ENCODE measurements at places on chromosomes 11 and 22.

DNA sequence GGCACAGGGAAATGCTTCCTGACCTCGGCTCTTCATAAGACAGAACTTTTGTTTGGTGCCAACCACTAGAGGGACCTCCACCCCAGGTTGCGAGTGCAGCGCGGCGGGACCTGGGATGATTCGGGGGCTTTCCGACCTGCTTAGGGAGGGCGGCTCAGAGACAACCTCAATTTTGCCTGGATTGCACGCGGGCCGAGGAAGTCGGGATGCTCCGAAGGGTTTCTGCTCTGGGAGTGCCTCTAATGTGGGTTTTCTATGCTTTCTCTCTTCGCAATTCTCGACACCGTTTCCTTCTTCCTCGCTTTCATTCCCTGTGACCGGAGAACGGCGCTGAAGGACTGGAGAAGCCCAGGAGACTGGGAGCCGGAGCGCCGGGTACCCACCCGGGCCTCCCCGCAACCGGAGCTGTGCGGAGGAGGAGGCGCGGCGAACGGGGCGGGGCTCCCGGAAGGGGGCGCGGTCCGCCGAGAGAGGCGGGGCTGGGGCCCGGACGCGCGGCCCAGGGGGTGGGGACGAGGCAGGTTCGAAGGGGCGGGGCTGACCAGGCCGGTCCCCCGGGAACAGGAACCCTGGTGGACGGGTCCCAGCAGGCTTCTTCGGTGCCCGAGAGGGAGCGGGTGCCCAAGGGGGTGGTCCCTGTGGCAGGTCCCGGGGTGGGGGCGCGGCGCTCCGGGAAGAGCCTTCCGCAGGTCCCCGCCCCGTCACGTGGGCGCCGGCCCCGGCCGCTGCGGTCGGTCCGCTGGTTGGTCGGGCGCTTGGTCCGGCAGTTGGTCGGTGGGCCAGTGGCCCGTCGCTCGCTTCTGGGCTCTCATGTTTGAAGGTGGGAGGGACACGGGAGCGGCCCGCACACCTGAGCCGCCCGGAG is at the start of gene PPFIBP2:
Gene PPFIBP2 (plus strand): TSS at position 766 of the 865 bp plus-strand sequence. CDS start 35,477 bp downstream, outside the sequence.
- DNase-seq, result peak; percentile 9

- no peak for DNase-seq
Measured at GRCh38 chr11:99601179-99601578, 580.4 kb downstream of the CNTN5 start.

DNA sequence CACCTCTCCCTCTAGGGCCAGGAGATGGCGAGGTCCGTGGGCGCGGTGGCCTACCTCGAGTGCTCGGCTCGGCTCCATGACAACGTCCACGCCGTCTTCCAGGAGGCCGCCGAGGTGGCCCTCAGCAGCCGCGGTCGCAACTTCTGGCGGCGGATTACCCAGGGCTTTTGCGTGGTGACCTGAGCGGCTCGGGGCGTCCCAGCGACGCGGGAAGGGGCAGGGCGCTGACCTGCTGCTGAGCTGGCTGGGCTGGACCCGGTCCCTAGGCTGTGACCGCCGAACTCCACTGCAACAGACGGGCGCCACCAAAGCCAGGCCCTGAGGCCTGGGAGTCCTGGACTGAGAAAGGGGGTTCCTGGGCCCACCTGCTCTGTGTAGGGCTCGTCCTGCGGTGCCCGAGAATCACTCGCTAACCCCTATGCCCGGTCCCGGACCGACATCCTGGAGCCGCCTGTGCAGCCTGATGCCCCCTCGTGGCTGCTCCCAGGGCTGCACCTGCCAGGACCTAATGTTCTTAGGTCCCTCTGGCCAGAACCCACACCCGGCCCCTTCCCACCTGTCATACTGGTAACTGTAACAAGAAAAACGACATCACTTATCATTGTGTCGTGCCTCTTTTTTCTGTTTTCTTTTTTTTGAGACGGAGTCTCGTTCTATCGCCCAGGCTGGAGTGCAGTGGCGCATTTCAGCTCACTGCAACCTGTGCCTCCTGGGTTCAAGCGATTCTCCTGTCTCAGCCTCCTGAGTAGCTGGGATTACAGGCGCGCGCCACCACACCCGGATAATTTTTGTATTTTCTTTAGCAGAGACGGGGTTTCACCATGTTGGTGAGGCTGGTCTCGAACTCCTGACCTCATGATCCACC is 15.0 kb downstream of the RHOD start:
- DNase-seq, result peak; percentile 21

GRCh38 chr11:65625628-65626342 is 10.2 kb downstream of the PCNX3 start:
- DNase-seq, result peak; percentile 7

DNA sequence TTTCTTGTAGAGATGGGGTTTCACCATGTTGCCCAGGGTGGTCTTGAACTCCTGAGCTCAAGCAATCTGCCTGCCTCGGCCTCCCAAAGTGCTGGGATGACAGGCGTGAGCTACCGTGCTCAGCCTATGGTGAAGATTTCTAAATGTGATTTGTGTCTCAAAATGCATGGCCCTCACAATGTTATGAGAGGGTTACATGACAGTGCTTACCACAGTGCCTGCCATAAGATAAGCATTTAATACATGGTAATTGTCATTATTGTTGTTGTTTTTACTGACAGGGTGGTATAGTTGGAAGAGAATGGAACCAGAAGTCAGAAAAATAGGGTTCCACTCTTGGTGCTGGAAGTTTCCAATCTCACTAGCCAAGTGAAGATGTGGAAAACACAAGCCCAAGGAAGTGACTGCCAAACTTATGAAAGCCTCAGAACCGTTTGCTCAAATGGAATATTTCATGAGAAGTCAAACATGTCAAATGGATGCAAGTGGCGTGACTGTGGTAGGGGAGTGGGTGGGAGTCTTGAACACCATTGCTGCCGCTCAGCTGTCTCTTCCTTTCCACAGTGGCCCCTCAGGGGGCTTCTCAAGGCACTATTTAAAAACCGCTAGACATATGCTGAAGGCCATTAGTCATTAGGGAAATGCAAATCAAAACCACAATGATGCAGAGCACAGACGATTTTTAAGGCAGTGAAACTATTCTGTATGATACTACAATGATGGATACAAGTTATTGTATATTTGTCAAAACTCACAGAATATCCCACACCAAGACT is 29.1 kb upstream of the LMO2 start:
- no peak for DNase-seq

DNA sequence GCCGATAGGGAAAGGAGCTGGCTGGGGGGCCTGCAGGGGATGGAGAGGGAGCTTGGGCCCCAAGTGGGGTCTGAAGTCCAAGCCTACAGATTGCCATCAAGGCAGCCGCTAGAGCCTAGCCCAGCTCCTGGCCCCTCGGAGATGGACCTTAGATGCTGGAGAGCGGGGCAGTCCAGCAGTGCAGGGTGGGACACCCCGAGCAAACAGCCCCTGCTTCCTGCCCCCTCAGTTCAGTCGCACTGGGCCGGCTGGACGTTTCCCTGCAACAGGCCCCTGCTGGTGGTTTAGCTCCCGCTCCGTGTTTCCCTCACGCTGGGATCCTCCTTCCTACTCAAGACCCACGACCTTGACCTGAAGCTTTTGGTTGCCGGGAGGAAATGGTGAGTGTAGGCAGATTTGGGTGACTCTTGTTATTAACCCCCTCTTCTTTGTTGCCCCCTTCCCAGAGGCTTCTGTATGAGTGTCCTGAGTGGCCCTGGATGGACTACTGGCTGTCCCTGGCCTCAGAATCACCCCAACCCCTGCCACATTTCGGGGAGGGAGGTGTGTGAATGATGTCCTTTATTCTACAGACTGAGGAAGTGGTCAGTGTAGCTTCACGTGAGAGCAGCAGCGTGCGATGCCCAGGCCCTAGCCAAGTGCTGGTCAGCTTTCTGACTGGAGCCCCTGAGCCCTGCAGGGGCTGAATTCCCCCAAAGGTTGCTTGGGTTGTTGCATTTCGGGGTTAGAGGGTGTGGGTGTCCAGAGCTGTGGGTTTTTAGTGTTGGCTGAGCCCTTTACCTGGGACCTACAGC is 2.7 kb downstream of the ST3GAL4 start:
- no peak for DNase-seq

DNA sequence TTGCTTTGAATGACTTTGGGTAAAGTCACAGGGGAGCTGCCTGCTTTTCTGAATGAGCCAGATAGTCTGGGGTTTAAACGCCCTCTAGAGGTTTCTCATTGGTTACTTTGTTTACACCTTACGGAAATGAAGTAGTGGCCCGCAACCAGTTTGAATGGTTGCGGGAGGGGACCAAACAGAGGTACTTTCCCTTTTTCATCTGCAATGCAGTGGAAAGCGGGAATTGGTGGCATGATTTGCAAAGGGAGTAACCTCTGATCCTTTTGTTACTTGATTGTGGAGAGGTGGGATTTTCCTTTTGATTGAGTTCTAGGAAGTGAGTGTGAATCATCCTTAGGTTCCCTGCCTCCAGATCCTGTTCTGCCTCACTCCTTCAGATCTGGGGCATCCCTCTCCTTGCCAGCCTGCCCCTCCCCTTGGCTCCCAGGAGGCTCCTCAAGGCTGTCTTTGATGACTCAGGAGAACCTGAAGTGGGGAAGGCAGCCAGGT is 15.9 kb upstream of the GLYATL1 start:
- DNase-seq, result no peak

GRCh38 chr11:19802773-19803293 is 90.2 kb downstream of the NAV2 start:
- no peak for DNase-seq

GRCh38 chr11:2561696-2562581 is 117.1 kb downstream of the KCNQ1 start:
- no peak for DNase-seq

DNA sequence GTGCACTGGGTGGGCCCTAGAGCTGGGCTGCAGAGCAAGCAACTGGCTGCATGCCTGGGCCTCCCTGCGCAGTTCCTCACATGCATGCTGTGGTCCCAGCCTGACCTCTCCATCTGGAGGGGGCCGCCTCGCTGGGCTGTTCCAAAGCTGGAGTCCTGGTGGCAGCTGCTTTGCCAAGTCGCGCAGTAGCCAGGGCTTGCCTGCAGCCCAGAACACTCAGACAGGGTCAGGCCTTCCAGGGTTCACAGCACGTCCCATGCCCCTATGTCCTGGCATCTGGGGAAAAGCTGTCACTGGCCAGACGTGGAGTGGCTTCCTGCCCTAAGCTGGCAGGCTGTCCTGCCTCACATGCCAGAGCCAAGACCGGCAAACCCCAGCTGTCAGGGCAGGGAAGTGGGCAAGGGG is 16.5 kb upstream of the CDC42EP2 start:
- no peak for DNase-seq

DNA sequence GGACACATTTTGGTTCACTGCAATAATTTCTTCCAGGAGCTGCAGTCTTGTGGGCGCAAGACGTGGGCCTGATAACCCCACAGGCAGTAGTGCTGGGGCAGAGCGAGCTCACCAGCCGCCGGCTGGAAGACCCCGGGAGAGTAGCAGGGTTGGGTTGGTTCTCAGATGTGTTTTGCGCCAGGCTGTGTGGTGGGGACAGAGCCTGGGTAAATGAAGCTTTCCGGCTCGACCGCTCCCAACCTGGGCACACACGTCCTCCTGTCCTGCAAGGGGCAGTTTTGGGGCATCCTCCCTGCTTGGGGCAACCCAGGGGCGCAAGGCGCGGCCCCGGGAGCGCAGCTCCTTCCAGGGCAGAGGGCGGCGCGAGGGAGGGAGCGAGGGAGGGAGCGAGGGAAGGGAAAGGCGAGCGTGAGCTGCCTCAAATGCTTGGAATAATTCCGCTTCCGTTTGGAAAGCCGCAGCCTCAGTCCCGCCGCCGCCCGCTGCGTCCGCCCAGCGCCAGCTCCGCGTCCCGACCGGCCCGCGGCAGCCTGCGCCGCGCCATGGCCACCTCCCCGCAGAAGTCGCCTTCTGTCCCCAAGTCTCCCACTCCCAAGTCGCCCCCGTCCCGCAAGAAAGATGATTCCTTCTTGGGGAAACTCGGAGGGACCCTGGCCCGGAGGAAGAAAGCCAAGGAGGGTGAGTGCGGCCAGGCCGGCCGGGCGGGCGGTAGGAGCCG is at the start of gene PARVA:
Gene PARVA (plus strand): TSS at position 466 of the 718 bp plus-strand sequence. CDS start 77 bp downstream, at position 543.
- DNase-seq, result no peak

- DNase-seq, result no peak
Measured at GRCh38 chr22:44919691-44920090, 90.1 kb downstream of the PHF21B start.

GRCh38 chr11:104127828-104128227 is 36.1 kb downstream of the PDGFD start:
- no peak for DNase-seq

- DNase-seq, result peak; percentile 69
Measured at GRCh38 chr11:117426297-117426685, 98.6 kb downstream of the CEP164 start.

GRCh38 chr11:59173964-59174663 is 2.2 kb downstream of the DTX4 start:
- DNase-seq, result no peak

- no peak for DNase-seq
Measured at GRCh38 chr11:5684036-5684645, 733 bp downstream of the TRIM5 start.

- no peak for DNase-seq
Measured at GRCh38 chr11:79404325-79404724, 36.5 kb downstream of the TENM4 start.

- DNase-seq, result no peak
Measured at GRCh38 chr11:86070142-86071056, 1.5 kb upstream of the PICALM start.

DNA sequence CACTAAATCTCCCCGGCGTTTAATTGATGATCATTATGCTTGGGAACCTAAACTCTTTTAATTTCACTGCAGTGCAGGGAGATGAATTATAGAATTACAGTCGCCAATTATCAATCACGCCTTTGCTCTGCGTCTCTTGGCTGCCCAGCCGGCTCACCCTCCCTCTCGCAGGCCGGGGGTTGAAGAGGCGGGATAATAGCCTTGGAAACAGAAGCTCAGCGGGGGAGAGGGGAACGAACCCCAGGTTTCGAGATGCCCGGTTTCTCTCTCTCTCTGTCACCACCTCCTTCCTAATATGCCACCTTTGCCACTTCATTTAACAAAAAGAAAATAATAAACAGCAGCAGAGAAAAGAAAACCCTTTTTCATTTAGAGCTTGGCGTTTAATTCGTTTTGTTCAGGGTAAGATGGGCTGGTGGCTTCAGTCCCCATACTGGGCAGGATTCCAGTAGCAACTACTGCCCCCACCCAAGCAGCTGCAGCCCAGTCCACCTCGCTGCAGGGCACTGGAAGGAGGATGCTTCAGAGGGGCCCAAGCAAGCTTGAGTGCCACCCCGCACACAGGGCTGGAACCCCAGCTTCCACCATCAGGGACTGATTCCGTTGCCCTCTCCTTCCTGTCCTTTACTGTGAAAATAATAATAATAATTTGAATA is 271.7 kb downstream of the BUD13 start:
- peak; percentile 65 for DNase-seq

DNA sequence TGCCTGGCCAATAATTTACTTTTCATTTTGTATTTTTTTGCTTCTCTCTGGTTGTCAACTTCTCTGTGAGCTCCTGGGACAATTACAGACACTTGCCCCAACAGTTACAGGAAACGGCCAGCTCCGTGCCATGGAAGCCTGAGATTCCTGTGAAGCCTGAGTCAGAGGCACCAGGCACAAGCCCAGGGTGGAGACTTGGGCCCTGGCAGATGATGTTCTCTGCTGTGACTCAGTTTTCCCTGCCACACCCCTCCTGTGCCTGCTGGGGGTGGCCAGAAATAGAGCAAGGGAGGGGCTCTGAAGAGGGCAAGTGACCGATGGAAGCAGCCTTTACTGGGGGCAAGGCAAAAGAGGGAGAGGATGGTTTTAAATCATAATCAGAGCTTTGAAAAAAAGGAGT is 4.9 kb downstream of the ATP5MGL start:
- no peak for DNase-seq

GRCh38 chr11:112315861-112316739 is 55.4 kb upstream of the PLET1 start:
- DNase-seq, result no peak
